ENCODE measurements at places on chromosomes 5 and 9. TPM values are rescaled to one million over a fixed set of nuclear protein-coding genes. Genes with fewer than 3 reads are reported as not detected.

The SLC23A1 gene
- not detected for total RNA-seq

The PCDHGB1 gene
- total RNA-seq, result 7.1 TPM

The SPATA31E1 gene
- total RNA-seq, result not detected

The ELP1 gene
- 20.7 TPM for total RNA-seq

The FGF10 gene
- 0.59 TPM for total RNA-seq

The SLU7 gene
- 46.5 TPM for total RNA-seq

The NR5A1 gene
- total RNA-seq, result not detected

The ELL2 gene
- total RNA-seq, result 23.4 TPM

The ACTBL2 gene
- not detected for total RNA-seq

The PHF24 gene
- 0.10 TPM for total RNA-seq

Data from left ventricle myocardium superior (tissue), 1 donor.